ENCODE measurements at places on chromosomes 1 and 21.

- no peak for DNase-seq
Measured at GRCh38 chr1:52602856-52603600, 857 bp downstream of the GPX7 start.

DNA sequence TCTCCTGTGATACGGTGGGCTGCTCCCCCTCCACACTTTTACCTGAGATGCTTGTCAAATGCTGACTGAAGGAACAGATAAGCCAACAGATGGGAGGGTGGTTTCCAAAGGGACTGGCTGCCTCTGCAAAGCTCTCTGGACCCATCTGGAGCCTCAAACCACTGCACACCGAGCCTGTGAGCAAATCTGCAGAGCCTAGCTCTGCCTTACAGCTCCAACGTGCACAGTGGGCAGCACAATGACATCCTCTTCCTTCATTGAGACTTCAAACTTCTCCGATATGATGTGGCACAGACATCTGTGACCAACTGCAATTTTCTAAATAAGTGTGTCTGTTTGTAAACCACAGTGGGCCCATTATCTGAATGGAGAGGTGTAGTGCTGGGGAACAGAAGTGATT lies 26.2 kb upstream of the KNCN start:
- DNase-seq, result no peak

- DNase-seq, result no peak
Measured at GRCh38 chr1:79817031-79817560, 810.6 kb upstream of the ADGRL4 start.

DNA sequence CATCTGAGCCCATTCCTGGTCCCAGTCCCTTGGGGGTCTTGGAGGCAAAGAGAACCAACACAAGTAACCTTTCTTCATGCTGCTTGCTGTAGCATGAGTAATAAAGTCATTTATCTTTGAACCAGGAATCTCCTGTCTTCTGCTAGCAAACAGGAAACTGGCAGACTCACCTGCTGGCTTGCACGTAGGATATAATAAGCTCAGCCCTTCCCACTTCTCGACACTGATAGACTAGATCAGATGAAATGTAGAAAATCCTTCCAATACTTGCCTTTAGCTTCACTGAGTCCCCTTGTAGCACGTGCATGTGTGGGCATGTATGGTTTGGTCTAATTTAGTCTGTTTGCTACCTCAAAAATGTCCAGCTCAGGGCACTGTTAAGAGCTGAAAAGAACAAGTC lies 6.5 kb upstream of the TFF2 start:
- DNase-seq, result no peak

DNA sequence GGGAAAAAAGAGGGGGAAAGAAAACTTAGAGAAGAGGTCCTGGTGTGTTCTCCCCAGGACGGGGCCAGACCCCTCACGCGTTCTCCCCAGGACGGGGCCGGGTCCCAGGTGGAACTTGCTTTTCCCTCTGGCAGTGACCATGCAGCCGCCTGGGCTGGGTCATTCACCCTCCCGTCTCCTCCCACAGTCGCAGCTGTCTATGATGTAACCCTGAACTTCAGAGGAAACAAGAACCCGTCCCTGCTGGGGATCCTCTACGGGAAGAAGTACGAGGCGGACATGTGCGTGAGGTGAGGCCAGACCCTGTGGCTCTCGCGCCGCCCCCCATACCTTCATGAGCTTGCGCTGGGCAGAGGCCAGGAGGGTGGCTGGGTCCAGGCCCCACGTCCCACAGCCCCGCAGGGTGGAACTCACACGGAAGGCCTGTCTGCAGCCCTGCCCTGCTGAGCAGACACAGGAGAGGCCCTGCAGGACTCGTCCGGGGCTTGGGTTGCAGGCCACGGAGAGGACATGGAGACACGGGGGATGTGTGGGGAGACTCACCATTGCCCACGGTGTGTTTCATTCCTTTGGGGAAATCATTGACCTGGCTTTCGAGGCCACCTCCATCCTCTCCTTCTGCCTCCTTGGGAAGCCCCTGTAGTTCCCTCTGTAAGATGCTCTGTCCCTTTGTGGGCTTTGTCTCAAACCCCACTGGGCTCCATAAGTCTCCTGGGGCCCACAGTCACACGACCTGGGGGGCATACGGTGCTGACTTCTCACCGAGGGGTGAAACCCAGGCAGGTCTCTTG lies 40.7 kb upstream of the TRAPPC10 start:
- no peak for DNase-seq

- no peak for DNase-seq
Measured at GRCh38 chr1:198481661-198482060, 58.8 kb downstream of the ATP6V1G3 start.

DNA sequence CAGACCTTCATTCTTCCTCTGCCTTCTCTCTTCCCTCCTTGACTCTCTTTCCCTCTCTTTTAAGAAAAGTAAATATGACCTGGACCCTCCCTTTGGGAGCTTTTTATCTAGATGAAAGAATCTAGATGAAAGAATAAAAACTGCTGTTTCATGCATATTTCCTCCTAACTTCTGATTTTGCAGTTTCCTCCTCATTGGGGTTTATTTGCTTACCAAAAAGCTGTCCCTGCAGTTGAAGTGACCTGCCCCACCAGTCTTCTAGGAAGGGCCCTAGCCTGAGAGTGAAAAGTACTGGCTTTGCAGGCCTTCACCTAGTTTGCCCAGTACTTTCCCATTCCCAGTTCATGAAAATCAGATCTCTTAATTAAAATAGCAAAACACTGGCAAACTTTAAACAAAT lies 28.3 kb upstream of the CACYBP start:
- no peak for DNase-seq

GRCh38 chr1:26336477-26337205 lies 17.3 kb downstream of the CRYBG2 start:
- DNase-seq, result no peak

DNA sequence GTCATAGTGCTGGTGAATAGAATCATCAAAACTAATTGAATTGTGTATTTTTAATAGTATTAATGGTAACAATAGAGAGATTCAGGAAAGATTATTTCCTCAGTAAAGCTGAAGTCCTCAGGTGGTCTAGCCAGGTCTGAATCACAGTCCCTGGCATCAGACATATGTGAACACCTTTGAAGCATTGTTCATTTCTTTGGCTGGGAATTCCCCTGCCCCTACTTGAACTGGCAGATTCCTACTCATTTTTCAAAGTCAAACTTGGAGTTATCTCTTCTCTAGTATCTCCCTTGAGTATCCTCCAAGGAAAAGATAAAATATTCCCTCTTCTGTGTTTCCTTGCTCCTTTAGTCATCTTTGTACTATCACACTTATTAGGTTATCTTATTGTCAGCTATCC lies 759.8 kb downstream of the ADGRL2 start:
- DNase-seq, result no peak

GRCh38 chr1:75275631-75276030 lies 141.4 kb downstream of the LHX8 start:
- no peak for DNase-seq

DNA sequence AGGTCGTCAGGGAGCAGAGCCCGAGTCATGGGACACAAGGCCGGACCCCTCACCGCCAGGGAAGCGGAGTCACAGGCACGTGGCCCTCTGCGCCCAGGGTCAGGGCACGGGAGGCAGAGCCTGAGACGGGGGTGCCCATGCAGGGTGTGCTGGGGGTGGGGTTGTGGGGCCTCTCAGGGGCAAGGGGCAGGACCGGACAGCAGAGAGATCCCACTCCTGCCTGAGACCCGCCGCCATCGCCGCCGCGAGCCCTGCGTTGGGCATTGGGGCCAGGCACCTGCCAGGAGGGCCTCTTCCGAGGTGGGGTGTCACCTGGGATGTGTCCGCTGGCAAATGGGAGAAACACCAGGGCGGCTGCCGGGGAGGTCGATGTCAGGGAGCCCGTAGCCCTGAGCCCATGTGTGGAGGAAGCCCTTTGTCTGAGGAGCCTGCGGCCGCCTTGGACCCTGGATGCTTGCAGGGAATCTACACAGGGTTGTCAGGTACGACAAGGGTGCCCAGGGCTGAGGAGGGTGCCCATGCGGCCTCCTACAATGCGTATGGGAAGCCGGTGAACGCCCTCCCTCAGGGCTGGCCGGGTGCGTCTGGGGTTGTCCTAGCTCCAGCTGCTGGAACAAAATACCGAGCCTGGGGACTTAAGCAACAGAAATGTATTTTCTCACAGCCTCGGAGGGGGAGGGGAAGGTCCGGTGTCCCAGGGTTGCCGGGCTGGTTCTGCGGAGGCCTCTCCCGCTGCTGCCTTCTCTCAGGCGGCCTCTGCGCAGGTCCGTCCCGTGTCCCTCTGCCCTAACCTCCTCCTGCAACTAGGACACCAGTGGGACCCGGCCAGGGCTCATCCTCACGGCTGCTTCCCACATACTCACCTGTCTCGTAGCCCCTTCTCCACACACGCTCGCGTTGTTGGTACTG lies 16.4 kb upstream of the C1orf159 start:
- no peak for DNase-seq

DNA sequence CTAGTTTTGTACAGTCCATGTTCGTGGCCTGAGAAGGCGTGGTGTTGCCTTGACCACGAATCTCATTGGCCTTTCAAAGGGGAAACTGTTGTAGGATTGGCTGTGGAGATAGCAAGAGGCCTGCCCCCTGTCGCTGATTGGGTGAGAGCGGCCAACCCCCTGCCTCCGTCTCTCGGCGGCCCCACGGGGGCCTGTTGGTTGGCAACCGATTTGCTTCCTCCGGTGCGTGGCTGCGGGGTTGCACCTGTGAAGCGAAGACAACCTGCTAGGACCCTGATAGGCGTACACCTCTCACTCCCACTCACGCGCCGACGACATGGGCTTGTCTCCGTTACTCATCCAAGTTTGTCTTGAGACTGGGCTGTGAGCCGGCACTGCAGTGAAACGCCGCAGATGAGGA lies at the start of gene UBE2U:
Gene UBE2U (plus strand): TSS at position 204 of the 400 bp plus-strand sequence. CDS start 428 bp downstream, outside the sequence.
- DNase-seq, result no peak

DNA sequence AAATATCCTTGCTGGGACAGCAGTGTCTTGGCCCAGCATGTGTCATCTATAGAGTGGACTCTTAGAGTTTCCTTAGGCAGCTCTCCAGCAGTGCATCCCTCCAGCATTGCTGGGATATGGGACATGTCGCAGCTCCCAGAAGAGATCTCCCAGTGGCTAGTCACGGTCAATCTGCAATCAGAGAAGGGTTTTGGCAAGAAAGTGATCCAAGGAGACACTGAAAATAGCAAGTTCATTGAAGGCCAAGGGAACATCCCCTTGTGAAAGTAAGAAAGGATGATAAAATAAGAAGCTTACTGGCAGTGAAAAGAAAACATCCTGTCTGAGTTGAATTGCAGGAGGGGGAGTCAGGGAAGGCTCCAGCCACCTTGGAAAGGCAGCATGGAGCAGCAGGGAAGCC lies 19.3 kb upstream of the NPL start:
- no peak for DNase-seq

DNA sequence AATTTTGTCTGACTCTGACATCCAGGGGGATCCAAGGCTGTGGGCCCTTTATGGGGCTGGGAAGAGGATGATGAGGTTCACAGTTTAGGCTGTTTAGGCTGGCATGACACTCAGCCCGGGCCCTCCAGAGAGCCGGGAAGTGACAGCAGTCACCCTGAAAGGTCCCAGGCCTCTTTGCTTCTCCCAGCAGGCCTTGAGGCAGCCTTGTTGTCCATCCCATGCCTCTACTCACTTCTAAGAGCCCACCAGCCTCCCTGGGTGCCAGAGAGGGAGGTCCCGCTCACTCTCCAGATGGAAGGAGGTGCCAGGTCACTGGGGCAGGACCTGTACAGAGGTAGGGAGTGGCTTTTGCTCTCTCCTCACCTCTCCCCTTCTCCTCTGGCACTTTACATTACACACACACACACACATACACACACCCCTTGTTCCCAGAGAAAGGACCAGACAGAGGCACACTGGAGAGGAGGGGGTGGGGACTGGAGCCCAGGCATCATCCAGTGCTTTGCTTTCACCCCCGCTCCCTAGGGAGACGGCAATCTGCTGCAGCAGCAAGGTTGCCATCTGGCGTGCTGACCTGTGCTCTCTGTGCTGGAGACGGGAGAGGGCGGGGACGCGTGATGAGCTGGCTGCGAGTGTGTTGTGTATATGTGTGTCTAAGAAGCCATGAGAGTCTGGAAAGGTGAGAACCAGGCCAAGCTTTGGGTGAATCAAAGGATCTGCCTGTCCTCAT lies 4.6 kb downstream of the KLHDC8A start:
- DNase-seq, result no peak

DNA sequence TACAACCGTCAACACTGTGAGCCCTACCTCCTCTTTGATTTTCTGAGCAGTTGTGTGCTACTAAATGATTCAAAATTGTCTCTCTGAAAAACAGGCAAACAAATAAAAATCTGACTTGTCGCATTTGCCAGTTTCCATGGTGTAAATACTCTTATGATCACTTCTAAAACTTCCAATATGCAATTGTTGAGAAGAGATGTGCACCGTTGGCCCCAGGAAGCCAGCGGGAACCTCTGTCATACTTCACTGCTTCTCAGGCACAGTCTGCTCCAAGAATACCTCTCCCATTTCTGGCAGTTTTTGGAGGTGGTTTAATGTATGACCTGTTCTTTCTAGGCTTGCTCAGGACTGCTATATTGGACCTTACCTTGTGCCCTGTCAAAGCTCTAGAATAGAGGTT lies 196.0 kb upstream of the NCAM2 start:
- DNase-seq, result no peak

DNA sequence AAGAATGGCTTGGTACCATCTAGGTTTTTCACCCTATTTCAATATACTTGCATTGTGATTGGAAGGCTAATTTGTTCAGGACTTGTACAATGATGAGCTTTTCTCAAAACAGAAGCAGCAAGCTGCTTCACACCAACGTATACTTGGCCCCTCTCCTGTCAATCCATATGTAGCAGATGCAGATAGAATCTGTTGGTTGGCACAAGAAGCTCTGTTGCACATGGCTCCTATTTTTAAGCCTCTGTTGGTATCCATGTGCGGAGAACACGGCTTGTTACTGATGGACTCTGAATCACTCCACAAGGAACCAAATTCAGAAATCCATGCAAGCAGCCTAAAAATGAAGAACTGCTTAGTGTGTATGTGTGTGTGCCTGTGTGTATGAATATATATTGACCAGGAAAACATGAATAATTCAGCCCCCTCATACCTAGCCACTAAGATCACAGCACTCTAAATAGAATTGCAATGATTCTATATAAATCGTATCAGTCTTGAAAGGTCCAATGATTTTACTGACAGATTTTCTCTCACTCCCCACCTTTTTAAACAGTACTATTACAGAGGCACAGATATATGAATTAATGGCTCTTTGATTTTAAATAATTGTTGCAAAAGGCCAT lies 258.4 kb upstream of the DPYD start:
- no peak for DNase-seq

DNA sequence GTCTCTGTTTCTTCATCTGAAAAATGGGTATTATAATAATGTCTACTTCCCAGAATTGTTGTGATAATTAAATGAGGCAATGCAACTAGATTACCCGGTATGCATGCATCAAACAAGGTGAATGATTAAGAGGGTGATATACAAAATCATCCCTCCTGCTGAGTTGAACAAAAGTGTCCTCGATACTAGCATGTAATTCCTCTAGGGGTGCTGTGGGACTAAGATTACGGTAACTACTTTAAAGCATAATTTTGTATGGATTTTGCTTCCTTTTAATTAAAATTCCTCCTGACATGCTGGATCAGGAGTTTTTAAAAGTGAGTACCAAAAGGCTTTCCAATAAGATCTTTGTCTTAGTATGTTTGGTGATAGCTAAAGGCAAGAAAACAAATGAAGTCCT lies 98.7 kb upstream of the PRMT6 start:
- DNase-seq, result no peak

- DNase-seq, result no peak
Measured at GRCh38 chr1:18144916-18145647, 37.5 kb downstream of the IGSF21 start.
